ENCODE measurements at places on chromosomes 2 and 18. TPM values are rescaled to one million over a fixed set of nuclear protein-coding genes. Genes with fewer than 3 reads are reported as not detected.

GRCh38 chr2:46988230-46988629, 72.6 kb upstream of the MCFD2 start:
- no peak for DNase-seq

DNA sequence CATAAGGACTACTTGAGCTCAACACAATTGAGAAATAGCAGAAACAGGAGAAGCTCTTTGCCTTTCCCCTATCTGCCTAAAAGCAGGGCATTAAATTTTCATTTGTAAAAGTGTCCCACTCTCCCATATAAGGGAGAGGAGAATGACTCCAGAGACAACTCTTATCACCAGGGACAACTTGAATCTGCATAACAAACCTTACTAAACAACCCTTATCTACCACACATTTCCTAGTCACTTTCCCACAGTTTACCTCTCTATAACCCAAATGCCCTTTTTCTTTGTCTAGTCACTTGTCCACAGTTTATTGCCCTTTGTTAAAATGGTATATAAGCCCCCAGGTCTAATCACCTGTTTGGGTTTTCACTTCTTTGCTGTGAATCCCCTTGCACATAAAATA, 37.5 kb upstream of the PPM1B start:
- DNase-seq: no peak

- no peak for DNase-seq
Observed at GRCh38 chr2:148745151-148745851, 100.8 kb downstream of the EPC2 start.

DNA sequence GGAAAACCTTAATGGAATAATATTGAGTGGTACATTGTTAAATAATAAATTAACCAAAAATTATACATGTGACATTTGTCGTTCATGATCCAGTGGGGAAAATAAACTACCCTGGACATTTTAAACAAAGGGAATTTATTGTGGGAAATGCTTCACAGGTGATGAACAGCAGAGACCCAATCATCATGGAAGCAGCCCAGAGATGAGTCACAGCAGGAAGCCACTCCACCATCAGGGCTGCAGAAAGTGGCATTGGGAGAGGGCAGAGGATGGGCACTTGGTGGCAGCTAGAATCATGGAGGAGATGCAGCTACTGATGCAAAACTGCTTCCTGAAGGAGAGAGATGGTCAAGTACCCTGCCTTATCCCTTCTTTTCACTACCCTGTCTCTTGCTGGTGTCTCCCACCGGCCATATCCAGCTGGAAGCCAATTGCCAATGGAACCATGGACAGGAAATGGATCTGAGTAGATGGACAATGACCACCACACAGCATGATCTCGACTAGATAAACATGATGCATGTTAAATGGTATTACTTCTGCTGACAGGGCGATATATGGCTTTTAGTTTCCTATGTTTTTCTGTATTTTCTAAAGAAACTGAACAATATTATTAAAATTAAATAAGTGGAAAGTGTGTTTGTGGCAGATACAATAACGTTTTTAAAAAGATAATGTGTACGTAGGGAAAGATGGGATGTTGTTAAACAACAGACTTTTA, 139.8 kb downstream of the RPIA start:
- no peak for DNase-seq

- DNase-seq: no peak
Observed at GRCh38 chr2:158774681-158775080, 20.4 kb upstream of the DAPL1 start.

DNA sequence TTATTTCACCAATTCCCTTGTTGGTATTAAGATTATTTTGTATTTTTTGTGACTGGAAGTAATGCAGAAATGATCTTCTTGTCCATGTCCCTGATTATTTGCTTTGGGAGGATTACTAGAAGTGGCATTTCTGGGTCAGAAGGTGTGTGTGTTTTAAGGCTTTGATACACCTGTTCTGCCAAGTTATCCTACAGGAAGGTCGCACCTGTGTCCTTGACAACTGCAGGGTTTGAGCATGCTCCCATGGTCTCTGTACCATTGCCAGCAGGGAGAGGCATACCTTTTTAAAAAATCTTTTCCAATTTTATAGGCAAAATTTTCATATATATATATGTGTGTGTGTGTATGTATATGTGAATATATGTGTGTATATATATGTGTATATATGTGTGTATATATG, 29.7 kb downstream of the KDM3A start:
- DNase-seq: no peak

GRCh38 chr2:68282811-68283418, 30.6 kb upstream of the PPP3R1 start:
- no peak for DNase-seq

GRCh38 chr2:208153156-208153555, 7.2 kb upstream of the CRYGB start:
- no peak for DNase-seq

DNA sequence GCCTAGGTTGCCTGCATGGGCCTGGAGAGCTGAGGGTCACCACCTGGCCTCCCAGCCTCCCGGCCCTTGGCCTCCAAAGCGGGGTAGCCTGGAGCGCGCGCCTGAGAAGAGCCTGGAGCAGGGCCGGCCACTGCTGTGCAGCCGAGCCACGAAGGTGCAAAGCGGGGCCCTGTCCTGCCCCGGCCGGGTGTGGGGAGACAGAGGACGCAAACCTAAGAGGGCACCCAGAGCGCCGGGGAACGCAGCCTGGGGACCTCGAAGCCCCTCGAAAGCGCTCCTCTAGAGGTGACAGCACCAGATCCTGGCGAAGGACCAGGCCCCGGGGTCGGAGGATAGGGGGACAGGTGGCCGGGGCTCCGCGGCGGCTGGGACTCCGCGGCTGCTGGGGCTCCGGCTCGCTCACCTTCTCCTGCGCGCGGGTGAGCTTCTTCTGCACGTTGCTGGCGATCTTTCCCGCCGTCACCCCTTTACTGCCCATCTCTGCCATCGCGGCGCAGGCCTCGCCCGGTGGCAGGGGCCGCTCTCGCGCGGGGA, 430 bp downstream of the BIN1 start:
- no peak for DNase-seq

DNA sequence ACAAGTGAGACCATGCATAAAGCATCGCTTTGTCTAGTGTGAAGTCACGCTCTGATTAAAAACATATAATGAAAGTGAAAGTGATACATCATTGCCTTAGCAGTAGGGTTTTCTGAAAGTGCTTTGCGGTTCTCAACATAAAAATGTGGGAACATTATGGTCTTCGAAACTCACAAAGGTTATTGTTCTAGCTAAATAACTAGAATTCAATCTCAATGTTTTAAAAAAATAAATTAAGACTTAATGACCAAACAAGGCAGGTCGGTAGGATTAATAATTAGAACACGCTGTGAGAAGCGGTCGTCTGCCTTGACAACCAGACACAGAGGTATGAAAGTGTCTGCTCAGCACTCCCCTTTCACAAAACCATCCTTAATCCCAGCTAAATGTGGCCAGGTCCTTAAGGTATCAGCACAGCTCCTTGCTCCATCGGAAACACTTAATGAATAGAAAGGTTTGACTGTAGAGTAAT, 42.2 kb downstream of the KLHL14 start:
- peak; percentile 8 for DNase-seq

DNA sequence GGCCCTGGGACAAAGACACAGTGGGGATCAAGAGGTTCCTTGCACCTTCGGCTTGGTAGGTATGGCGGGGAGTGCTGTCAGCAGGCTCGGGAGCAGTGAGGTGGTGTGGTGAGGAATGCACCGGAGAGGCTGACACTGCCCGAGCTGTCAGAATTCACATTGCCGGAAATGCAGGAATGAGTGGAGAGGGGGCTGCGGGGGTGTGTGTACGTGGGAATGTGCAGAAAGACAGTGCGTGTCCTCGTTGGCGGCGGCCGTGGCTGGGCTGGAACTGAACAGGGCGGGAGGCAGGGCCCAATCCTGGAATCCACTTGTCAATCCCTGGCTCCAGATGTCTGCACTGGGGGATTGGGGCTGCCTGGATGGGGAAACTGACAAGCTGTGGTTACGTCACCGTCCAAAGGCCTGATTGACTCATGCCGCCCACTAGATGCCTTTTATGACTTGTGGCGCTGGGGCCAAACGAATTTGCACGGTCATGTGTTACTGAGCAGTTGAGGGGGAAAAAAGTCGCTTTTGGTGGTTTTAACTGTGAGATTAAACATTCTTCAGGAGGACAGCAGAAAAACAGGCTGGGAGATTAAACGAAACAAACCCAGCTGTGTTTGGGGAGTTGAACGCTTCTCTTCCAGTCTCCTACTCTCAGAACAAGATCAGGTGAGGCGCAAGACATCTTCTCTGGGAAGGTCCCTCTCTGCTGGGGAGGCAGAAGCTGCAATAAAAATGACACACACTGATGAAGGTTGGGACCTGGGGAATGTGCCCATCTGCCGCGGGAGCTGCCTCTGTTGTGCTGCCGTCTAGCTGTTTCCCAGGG, 189.4 kb upstream of the GLI2 start:
- DNase-seq: peak; percentile 59

- DNase-seq: no peak
Observed at GRCh38 chr2:56654936-56655335, 471.1 kb downstream of the CCDC85A start.

GRCh38 chr18:48833701-48834412, 116.9 kb downstream of the SMAD7 start:
- DNase-seq: no peak

- peak; percentile 95 for DNase-seq
Observed at GRCh38 chr2:38377050-38377828, at the start of gene ATL2. TSS of gene ATL2 (minus strand) at chr2:38377273. CDS start at chr2:38377260, 13 bp downstream.

- no peak for DNase-seq
Observed at GRCh38 chr2:102433973-102434654, 11.2 kb downstream of the IL18RAP start.

DNA sequence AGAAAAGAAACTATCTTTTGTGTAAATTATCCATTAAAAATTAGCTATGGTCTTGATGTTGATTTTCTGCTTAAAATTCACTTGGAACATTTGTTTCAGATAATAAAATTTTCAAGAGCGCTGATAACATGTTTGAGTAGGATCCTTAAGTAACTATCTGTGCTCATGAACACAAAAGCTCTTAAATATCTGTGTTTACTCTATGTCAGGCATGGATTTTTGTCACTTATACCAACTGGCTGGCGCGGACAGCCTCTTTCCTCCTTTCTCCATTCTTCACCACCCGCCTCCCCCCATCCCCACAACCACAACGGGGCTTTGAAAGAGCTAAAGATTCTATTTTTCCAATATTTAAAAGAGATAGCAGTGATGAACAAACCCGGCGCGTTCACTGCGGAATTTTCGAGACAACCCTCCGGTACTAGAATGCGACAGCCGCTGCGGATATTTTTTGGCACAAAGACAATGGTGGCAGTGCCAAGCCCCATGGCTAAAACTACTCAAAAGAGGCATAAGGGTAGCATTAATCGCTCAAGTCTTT, 181.5 kb downstream of the TCF4 start:
- no peak for DNase-seq

GRCh38 chr2:142097711-142098110, 33.1 kb downstream of the LRP1B start:
- no peak for DNase-seq

- DNase-seq: peak; percentile 20
Observed at GRCh38 chr2:58448065-58448507, 207.0 kb upstream of the FANCL start.

- no peak for DNase-seq
Observed at GRCh38 chr2:86794861-86795260, 4.1 kb upstream of the CD8A start.

DNA sequence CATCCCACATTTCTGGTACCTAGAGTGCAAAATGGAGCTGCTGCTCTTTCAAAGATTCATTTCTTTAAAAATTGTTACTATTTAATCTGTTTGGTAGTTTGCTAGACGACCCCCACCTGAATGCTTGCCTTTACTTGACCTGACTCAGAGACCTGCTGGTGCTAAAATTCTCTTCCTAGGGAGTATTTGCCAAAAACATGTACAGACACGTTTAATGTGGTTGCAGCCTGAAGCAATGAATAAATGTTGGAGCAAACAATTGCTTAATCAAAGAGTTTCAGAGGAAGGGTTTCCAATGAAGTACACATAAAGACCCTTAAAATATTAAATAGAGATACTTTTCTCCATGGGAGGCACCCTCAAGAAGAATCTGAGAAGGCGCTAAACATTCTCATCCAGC, 734.4 kb downstream of the CBLN2 start:
- no peak for DNase-seq

DNA sequence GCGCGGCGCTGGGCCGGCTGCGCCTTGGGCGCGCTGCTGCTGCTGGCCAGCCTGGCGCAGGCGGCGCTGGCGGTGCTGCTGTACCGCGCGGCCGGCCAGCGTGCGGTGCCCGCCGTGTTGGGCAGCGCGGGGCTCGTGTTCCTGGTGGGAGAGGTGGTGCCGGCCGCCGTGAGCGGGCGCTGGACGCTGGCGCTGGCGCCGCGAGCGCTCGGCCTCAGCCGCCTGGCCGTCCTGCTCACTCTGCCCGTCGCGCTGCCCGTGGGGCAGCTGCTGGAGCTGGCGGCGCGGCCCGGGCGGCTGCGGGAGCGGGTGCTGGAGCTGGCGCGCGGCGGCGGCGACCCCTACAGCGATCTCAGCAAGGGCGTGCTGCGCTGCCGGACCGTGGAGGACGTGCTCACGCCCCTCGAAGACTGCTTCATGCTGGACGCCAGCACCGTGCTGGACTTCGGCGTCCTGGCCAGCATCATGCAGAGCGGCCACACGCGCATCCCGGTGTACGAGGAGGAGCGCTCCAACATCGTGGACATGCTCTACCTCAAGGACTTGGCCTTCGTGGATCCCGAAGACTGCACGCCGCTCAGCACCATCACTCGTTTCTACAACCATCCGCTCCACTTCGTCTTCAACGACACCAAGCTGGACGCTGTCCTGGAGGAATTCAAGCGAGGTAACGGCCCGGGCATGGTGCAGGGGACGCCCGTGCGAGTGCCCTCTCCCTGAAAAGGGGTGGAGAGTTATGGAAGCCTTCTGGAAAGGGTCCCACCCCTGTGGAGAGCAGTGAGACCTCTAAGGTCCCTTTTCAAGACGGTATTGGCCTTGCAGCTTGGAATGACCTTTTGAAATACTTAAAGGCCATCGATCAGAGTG, 1.0 kb downstream of the CNNM3 start:
- no peak for DNase-seq

DNA sequence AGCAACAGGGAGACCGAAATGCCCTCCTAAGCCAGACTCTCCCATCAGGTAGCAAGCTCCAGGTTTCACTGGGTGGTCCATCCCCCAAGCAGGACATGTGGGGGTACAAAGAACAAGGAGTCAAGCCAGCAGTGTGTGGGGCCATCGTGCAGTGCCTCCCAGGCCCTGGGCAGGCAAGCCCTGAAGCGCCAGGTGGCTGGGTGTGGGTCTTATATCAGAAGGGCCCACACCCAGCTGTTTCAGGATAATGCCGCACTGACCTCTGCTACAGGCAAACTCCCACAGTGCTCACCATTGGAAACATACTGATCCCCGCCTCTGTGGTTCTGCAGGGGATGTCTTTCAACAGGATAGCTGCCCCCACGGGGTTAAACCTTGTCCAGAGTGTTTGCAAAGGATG, 174.2 kb upstream of the SMAD2 start:
- DNase-seq: no peak

Gene METTL8
- polyA plus RNA-seq: 9.7 TPM

Gene CCDC141
- polyA plus RNA-seq: 81.5 TPM

Gene HTR2B
- polyA plus RNA-seq: 0.35 TPM

Gene TUBA4B
- polyA plus RNA-seq: 0.31 TPM

Gene KCNE4
- polyA plus RNA-seq: 3.4 TPM

Gene SCN1A
- polyA plus RNA-seq: 0.25 TPM

Gene IL18RAP
- polyA plus RNA-seq: 0.14 TPM

All from hindlimb muscle (tissue), 1 donor.